Mucosa of gallbladder (tissue), 1 donor: ENCODE measurements at places on chromosomes 1 and 21.

DNA sequence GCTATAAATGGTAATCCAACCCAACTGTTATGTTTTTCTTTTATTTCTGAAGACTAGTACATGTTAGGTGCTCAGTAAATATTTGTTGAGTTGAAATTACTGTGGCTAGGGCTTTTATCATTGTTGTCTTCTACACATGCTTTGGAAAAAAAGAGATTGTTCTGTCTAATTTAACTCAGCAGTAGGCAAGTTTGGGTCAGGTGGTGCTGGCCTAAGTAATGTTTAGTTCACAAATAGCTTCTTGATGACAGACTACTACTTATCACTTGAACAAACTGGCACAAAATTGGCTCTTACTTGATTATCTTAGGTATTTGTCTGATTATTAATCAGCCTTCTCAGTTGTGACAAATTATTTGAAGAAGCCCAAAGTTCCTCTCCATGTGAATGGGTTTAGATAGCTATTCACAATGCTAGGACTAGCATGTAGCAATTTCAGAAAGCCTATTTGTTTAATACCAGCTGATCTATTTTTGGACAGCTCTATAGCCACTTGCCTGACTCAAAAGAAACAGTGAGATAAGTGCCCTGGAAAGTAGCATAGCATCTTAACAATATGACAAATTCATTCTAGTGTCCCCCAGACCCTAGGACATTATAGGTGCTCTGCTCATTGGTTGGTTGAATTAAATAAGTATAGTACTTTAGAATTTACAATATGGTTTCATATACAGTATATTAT lies 32.6 kb downstream of the TMEM200B start:
- no peak for DNase-seq

DNA sequence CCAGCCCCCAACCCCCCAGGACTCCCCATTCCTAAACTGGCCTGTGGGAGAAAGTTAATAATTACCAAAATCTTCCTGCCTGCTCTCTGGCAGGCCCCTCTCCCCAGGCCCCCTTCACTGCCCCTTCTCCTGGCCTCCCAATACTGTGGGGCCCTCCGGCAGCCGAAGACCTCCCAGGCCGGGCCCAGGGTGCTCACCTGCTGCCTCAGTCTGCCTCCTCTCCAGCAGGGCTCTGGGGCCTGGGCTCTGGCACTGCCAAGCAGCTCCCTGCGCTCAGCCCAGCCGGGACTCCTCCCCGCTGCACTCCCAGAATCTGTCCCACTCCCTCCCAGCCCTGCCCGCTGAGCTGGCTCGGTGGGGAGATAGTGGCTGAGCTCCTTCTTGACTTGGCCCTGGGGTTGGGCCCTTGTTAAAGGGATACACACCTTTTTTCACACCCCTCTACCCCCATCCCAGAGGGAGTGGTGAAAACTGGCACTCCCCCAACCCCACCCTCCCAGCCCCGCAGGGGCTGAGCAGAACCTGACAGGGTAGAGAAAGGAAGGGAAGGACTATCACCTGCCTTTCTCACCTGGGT lies at the start of gene S100A16:
Gene S100A16 (minus strand): TSS at position 383 of the 577 bp plus-strand sequence. CDS start 4,986 bp downstream, outside the sequence.
- peak; percentile 71 for DNase-seq

GRCh38 chr1:181514298-181515290 lies 31.3 kb downstream of the CACNA1E start:
- DNase-seq = no peak

DNA sequence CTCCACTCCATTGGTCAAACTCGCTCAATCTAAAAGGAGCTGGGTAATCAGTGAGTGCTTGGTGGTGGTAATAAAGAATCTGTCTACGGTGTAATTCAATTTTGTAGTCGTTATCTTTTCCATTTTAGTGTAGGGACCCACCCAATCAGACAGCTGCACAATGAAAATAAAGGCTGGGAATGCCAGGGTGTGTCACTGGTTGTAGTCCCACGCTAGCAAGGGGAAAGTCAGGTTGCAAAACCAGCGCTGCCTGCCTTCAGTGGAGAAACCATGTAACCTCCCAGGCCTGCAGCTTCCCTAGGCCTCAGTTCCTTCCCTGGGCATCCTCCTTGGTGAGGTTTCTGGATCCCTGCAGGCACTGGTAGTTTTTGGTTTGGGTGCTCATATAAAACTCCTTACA lies 49.4 kb upstream of the PPP2R5A start:
- no peak for DNase-seq

GRCh38 chr1:101039245-101039644 lies 13.7 kb upstream of the DPH5 start:
- no peak for DNase-seq

DNA sequence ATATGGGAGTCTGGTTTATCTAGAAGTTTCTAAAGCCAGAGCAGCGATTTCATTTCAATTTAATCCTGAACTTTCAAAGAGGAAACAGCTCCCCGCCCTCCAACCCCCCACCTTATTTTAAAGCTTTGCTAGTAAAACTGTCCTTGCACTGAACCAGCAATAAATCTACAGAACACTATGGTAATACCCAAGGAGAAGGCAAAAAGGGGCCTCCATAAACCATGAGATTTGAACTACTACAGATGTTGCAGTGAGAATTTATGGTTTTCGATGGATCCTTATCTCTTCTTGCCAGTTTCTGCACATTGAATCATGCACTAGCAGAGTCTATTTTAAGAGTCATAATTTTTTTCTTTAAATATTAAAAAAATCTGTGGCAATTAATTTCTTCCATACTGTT lies 64.8 kb upstream of the BEND5 start:
- no peak for DNase-seq

- no peak for DNase-seq
These were observed 45.5 kb upstream of the RBM15 start for GRCh38 chr1:110293601-110294104.

DNA sequence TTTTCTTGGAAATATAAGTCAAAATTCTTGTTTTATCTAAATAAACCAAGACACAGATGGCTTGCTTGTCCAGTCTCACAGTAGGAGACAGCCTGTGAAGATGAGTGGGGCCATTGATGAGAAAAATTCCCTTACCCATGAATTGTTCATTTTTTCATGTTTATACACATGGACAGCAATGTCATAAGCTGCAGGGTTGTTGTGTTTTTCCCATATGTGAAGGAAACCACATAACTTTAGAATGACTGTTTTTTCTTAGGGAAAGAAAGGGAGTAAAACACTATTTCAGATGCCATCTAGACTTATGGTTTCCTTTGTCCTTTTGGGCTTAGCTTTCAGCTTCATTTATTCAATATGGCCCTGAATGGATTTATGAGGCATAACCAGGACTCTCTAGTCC lies 622.5 kb upstream of the NR5A2 start:
- DNase-seq = no peak
